ENCODE measurements at places on chromosomes 13 and 19. TPM values are rescaled to one million over a fixed set of nuclear protein-coding genes. Genes with fewer than 3 reads are reported as not detected.

GRCh38 chr19:10223488-10224213 is 7.5 kb downstream of the S1PR2 start:
- H3K4me3 ChIP-seq = no peak overlapping the region
- no peak overlapping the region for H3K27ac ChIP-seq
- H3K27me3 ChIP-seq = no peaks in the 10 kb centered on the region
- DNase-seq = no peak
- H3K4me1 ChIP-seq = peaks cover 25% of the 10 kb centered on the region
- H3K36me3 ChIP-seq = peaks cover 38% of the 10 kb centered on the region

GRCh38 chr13:90276216-90276615 is 1071.3 kb upstream of the MIR17HG start:
- H3K36me3 ChIP-seq = no peaks in the 10 kb centered on the region
- H3K4me3 ChIP-seq = no peak overlapping the region
- no peaks in the 10 kb centered on the region for H3K4me1 ChIP-seq
- no peak for DNase-seq

- H3K4me1 ChIP-seq = peaks cover 9% of the 10 kb centered on the region
- no peaks in the 10 kb centered on the region for H3K36me3 ChIP-seq
- no peaks in the 10 kb centered on the region for H3K27me3 ChIP-seq
- H3K4me3 ChIP-seq = no peak overlapping the region
- no peak overlapping the region for H3K27ac ChIP-seq
- no peak for DNase-seq
These were observed 43.2 kb upstream of the RANBP3 start for GRCh38 chr19:6020972-6021805.

Gene CILP2
- total RNA-seq = 0.18 TPM

Gene ZC3H13
- 10.8 TPM for total RNA-seq

All from IMR-90 (cell line).